ENCODE measurements at places on chromosomes 5 and 9. TPM values are rescaled to one million over a fixed set of nuclear protein-coding genes. Genes with fewer than 3 reads are reported as not detected.

DNA sequence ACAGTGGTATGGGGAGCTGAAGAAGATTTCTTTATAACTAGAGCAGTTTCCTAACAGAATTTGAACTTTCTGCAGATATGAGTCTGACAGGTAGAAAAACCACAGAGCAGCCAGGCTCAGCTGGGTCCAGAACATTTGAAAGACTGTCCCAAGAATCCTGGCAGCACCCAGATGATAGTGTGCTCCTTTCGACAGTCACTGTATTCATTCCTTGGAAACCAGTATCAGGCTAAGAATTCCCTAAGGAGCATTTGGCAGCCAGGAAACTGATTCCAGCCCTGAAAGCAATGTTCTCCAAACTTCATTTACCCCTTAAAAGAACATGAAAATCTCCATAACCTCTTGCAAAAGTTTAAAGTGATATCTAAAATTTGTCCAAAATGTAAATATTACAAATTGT lies 123.0 kb upstream of the MTAP start:
- H3K27ac ChIP-seq = no peak overlapping the region
- H3K36me3 ChIP-seq = no peaks in the 10 kb centered on the region
- DNase-seq = no peak
- H3K27me3 ChIP-seq = peaks cover 4% of the 10 kb centered on the region
- H3K4me1 ChIP-seq = no peaks in the 10 kb centered on the region

FAM170A gene
- not detected for total RNA-seq

ADRA1B gene
- total RNA-seq = not detected

GRCh38 chr5:168651648-168652047 lies 72.5 kb upstream of the PANK3 start:
- H3K4me1 ChIP-seq = no peaks in the 10 kb centered on the region
- no peaks in the 10 kb centered on the region for H3K36me3 ChIP-seq
- no peaks in the 10 kb centered on the region for H3K27me3 ChIP-seq
- no peak overlapping the region for H3K27ac ChIP-seq
- no peak overlapping the region for H3K4me3 ChIP-seq

DNA sequence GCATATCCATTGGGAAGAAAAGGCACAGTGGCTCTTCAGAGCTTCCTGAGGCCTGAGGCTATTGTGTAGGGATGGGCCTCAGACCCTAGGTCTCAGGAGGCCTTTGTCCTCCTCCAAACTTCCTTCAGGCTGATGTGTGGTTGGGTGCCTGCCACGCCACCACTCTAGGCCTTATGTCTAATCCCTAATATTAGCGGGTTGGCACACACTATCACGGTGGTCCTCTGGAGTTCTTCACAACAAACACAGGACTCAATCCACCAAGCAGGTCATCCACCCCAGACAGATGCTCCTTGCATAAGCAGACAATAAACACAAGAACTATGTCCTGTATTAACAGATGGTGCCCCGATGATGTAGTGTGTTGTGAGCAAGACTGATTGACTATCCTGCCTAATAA lies 31.0 kb upstream of the FSTL4 start:
- no peak overlapping the region for H3K4me3 ChIP-seq
- H3K27ac ChIP-seq = no peak overlapping the region
- H3K27me3 ChIP-seq = no peaks in the 10 kb centered on the region
- DNase-seq = no peak
- no peaks in the 10 kb centered on the region for H3K4me1 ChIP-seq

- no peak overlapping the region for H3K4me3 ChIP-seq
- no peaks in the 10 kb centered on the region for H3K36me3 ChIP-seq
- no peaks in the 10 kb centered on the region for H3K27me3 ChIP-seq
- H3K27ac ChIP-seq = no peak overlapping the region
- DNase-seq = no peak
Observed at GRCh38 chr9:68947842-68948569, 65.9 kb downstream of the PRKACG start.

CTXN3 gene
- not detected for total RNA-seq

- no peak overlapping the region for H3K4me3 ChIP-seq
- peaks cover 2% of the 10 kb centered on the region for H3K27me3 ChIP-seq
- H3K36me3 ChIP-seq = no peaks in the 10 kb centered on the region
- H3K27ac ChIP-seq = no peak overlapping the region
Observed at GRCh38 chr5:123282444-123282843, 140.8 kb downstream of the CEP120 start.

DNA sequence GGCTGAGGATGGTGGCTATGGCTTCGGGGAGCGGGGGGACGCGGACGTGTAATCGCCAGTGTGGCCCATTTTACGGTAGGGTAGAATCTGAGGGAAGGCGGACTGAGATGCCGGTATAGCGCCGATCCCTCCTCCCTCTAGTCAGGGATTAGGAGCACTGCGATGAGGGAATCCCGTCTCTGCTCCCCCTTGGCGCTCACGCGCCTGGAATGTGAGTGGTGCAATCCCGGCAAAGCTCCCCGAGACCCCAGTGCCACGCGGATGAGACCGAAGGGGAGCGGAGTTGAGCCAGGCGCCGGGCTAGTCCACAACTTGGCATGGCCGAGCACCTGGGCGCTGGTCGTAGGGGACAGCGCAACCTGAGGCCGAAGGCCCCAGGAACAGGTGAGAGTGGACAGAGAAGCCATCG lies 2.2 kb downstream of the NPR3 start:
- no peaks in the 10 kb centered on the region for H3K4me1 ChIP-seq
- DNase-seq = no peak
- H3K27ac ChIP-seq = no peak overlapping the region

- no peak for DNase-seq
- no peak overlapping the region for H3K4me3 ChIP-seq
- H3K4me1 ChIP-seq = no peaks in the 10 kb centered on the region
Observed at GRCh38 chr9:106420511-106420944, 442.4 kb upstream of the ZNF462 start.

C5 gene
- total RNA-seq = 1.1 TPM

GRCh38 chr9:136342181-136343120 lies 15.1 kb downstream of the GPSM1 start:
- H3K36me3 ChIP-seq = no peaks in the 10 kb centered on the region
- no peak overlapping the region for H3K4me3 ChIP-seq
- DNase-seq = peak; percentile 34

GLE1 gene
- total RNA-seq = 48.7 TPM

- H3K27ac ChIP-seq = peak overlapping the region; percentile 60
- peaks cover 91% of the 10 kb centered on the region for H3K4me1 ChIP-seq
- DNase-seq = peak; percentile 89
- H3K27me3 ChIP-seq = no peaks in the 10 kb centered on the region
Observed at GRCh38 chr9:93028448-93029006, 30.0 kb upstream of the SUSD3 start.

DNA sequence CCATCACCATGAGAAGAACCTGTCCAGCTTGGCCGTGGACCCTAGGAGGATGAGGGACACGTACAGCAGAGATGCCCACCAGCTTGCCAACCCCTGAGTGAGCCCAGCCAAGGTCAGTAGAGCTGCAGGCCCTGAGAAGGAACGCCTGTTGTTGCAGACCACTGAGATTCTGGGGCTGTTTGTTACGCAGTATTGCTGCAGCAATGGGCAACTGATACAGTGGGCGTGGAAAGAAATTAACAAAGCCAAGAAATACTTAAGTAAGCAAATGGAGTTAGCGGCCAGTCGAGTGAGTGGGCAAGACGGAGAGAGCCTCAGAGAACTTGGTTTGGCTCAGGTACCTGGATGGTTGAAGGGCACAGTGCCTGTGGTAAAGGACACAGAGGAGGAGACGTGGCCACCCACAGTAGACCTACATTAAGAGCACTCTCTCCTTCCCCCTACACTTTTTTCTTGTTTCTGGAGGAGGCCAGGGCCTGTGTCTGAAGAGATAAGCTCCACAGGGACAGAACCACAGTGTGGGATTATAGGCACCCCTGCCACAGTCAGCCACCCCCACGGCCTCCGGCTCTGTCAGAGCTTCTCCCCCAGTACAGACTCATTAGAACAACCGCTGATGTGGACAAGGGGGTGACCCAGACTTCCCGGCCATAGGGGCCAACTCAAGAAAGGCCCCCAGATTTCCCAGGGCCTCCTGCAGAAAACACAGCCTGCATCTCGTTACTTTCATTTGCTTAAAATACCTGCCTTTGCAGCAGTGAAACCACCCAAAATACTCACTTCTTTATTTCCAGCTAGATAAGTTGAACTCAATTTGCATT lies 40.1 kb upstream of the GRHPR start:
- DNase-seq = no peak
- H3K27ac ChIP-seq = no peak overlapping the region
- H3K4me3 ChIP-seq = no peak overlapping the region
- no peaks in the 10 kb centered on the region for H3K36me3 ChIP-seq
- no peaks in the 10 kb centered on the region for H3K4me1 ChIP-seq

- H3K27ac ChIP-seq = no peak overlapping the region
- H3K27me3 ChIP-seq = no peaks in the 10 kb centered on the region
- no peaks in the 10 kb centered on the region for H3K36me3 ChIP-seq
- H3K4me1 ChIP-seq = no peaks in the 10 kb centered on the region
- DNase-seq = no peak
Observed at GRCh38 chr5:115450741-115451140, 93.8 kb downstream of the FEM1C start.

GRCh38 chr5:134527156-134527960 lies 1.9 kb downstream of the JADE2 start:
- DNase-seq = peak; percentile 69
- H3K27ac ChIP-seq = peak overlapping the region; percentile 84
- peaks cover 56% of the 10 kb centered on the region for H3K4me1 ChIP-seq
- H3K27me3 ChIP-seq = no peaks in the 10 kb centered on the region

MRPS2 gene
- 71.0 TPM for total RNA-seq

- no peaks in the 10 kb centered on the region for H3K27me3 ChIP-seq
- no peak overlapping the region for H3K27ac ChIP-seq
- DNase-seq = no peak
- H3K36me3 ChIP-seq = no peaks in the 10 kb centered on the region
- H3K4me1 ChIP-seq = no peaks in the 10 kb centered on the region
- H3K4me3 ChIP-seq = no peak overlapping the region
Observed at GRCh38 chr5:55665065-55665464, 47.1 kb downstream of the SLC38A9 start.

GABRB2 gene
- not detected for total RNA-seq

Measured in CD8-positive, alpha-beta memory T cell (primary cell).